ENCODE measurements at places on chromosomes 5 and 9.
A peak's percentile ranks its signal among the peaks of the same experiment; 100 is the strongest.

GRCh38 chr9:106859957-106860720 lies 2.8 kb upstream of the ZNF462 start:
- no peak for DNase-seq

- DNase-seq, result no peak
These were observed 434.9 kb upstream of the SLC30A5 start for GRCh38 chr5:68658810-68659372.

GRCh38 chr5:94903726-94904125 lies 285.3 kb downstream of the SLF1 start:
- no peak for DNase-seq

GRCh38 chr5:160188141-160189015 lies 40.9 kb upstream of the FABP6 start:
- DNase-seq, result no peak

DNA sequence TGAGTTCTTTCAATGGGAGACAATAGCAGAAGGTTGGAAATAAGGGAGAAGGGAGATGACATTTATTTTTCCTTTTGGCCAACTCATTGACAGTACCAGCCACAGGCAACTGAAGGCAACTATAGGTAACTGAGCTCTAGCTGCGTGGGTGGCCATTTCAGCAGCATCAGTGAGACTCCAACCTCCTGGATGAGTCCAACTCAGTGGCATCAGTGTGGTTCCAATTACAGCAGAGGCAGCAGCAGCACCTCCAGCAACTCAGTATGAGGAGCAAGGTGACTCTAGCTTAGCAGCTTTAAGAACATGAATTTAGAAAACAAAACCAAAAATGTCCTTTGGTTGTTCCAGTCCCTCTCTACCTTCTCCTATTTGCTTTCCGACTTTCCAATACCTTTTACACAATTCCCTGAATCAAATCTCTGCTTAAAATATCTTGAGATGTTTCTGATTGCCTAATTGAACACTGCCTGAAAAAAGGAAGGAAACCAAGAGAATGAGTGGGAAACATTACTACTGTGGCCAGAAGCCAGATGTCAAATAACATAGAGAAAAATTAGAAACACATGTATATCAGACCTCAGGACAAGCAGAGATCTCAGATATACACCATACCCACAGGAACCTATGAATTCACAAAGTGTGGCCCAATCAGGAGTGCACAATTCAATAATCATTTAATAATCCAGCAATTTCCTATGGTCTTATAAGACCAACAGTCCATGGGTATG lies 166.5 kb upstream of the RORB start:
- no peak for DNase-seq

- no peak for DNase-seq
These were observed 308.4 kb downstream of the PSAT1 start for GRCh38 chr9:78605041-78606000.

- DNase-seq, result no peak
These were observed 28.6 kb upstream of the CTNNA1 start for GRCh38 chr5:138724470-138725146.

GRCh38 chr5:159972538-159973362 lies 36.2 kb upstream of the TTC1 start:
- DNase-seq, result no peak

DNA sequence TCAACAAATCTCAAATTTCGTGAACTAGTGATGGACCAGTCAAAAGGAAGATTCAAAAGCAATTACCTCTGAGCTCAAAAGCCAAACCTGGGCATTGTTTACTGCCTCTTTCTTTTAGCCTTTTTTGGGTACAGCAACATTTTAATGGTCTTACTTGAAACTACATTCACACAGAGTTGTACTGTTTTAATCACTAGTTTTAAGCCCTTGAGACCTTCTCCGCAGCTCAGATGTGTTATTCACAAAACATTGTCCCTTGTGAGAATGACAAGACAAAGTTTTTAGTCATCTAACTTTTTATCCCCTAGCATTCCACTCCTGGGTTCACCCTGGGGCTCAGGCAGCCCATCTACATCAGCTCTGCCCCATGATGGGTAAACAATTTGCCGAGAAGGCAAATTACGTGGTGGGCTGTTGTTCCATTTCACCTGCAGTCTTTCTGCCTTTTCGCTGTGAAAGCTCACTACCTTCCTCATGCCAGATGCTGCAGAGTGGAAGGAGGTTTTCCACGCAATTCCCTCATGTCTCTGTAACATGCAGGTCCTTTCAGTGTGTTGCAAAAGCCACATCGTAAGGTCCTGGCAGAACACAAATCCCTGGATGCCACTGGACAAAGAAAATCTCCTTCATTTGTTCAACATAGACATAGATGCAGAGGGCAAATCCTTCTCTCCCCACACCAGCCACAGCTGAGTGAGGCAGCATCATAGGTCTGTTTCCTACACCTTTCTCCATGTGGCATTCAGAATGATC lies 175.7 kb downstream of the EBF1 start:
- DNase-seq, result no peak

- no peak for DNase-seq
These were observed 192.2 kb downstream of the ROR2 start for GRCh38 chr9:91757782-91758181.

GRCh38 chr9:20754556-20754955 lies 70.5 kb downstream of the FOCAD start:
- DNase-seq, result no peak

GRCh38 chr5:172442592-172442991 lies 11.7 kb downstream of the SH3PXD2B start:
- DNase-seq, result no peak

GRCh38 chr5:81125959-81126358 lies 107.2 kb upstream of the CKMT2 start:
- DNase-seq, result no peak

- no peak for DNase-seq
These were observed 4.0 kb downstream of the MEF2C start for GRCh38 chr5:88878976-88879375.

DNA sequence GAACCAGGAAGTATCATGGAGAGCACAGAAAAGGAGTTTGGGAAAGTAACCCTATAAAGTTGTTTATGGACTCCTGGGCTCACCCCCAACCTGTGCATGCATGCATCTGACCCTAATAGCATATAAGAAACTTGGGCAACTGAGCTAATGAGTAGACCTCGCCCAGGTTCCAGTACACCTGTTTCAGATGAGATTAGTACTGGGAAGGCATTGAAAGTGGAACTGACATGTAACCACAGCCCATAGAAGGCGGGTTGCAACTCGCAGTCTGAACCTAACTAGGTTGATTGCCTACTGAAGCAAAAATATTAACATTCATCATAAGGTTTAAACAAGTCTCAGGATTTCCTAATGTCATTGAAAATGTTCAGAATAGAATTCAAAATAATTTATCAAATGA lies 87.0 kb downstream of the WNK2 start:
- no peak for DNase-seq

GRCh38 chr5:135208903-135209721 lies 175.1 kb upstream of the PITX1 start:
- no peak for DNase-seq

- no peak for DNase-seq
These were observed 7.3 kb upstream of the WDR41 start for GRCh38 chr5:77499441-77499840.

DNA sequence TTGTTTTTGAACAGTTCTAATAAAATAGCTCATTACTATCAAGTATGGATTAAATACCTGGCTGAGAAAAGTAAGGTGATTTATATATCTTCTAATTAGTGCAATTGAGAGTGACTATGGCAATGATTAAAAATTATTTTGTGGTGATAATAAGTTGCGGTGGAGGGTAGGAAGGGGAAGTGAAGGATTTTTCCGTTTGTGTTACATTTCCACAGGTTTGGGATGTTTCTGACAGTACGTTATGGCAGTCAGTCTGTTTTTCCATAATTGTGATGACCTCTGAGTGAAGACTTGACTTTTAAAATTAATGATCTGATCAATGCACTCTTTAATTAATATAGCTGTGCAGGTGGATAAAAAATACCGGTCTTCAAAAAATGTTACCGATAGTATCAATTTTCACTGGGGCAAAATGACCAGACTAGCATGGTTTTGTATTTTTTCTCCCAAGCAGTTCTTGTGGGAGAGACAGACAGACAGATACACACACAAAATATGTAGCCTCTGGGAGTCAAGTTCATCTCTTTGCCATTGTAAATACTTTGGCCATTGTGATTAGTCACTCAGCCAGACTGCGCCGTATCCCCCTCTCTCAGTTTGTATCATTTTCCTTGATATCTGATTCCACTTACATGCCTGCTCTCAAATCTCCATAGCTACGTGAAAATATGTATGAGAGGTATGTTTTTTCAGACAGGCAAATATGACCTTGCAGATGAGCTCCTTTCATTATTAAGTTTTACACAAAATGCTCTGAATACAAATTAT lies 60.2 kb downstream of the ARHGAP26 start:
- DNase-seq, result no peak

GRCh38 chr9:137634016-137634415 lies 15.2 kb downstream of the EHMT1 start:
- DNase-seq, result no peak

- no peak for DNase-seq
These were observed 622.3 kb downstream of the MTRR start for GRCh38 chr5:8491254-8491653.

DNA sequence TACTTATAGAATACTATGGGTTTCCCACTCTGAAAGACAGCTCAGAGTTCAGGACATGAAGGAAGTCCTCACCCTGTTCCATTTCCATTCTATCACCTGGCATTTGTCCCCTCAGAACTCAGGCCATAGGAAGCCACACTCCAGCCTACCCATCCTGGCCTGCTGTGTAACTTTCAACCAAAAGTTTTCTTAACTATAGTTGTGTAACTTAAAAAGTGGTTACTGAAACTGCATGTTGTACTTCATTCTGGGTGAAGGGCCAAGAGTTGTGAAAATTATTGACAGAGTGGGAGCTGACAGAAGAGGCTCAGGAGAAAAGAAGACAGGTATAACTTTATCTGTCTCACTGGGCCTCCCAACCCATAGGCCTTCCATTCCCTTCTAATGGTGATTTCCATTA lies 212.5 kb downstream of the RAB3C start:
- no peak for DNase-seq

- DNase-seq, result peak; percentile 16
These were observed 127.9 kb downstream of the PIK3R1 start for GRCh38 chr5:68343421-68343826.

DNA sequence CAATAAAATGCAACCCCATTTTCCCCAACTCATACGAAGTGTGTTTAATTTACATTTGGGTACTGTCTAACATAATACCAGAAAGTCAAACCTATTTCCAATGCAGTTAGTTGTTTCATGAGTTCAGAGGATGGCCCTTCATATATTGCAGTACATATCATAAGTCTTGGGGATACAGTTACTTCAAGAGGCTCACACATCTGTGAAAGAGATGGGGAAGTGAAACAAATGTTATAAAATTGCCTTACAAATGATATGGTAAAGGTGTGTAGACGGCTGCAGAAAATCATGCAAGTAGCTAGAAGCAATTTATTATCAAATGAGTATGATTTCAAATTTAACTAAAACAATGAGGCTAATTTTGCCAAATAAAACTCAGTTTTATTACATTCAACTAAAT lies 219.0 kb upstream of the CDH12 start:
- DNase-seq, result no peak

DNA sequence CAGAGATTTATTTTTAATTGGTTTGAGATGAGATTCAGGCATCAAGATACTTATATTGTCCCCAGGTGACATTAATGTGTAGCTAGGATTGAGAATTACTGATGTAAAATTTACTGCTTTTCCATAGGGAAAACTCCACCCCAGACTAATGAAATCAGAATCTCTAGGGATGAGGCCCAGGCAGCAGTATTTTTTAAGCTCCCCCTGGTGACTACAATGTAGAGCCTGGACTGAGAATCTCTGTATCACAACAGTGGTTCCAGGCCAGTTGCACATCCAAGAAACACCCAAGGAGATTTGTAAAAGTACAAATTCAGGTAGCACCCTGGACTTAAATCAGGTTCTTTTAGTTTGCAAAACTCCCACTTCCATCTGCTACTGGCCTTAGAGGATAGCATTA lies 185.7 kb downstream of the MARCHF11 start:
- no peak for DNase-seq

- DNase-seq, result no peak
These were observed 50.0 kb downstream of the RCL1 start for GRCh38 chr9:4842734-4843133.

DNA sequence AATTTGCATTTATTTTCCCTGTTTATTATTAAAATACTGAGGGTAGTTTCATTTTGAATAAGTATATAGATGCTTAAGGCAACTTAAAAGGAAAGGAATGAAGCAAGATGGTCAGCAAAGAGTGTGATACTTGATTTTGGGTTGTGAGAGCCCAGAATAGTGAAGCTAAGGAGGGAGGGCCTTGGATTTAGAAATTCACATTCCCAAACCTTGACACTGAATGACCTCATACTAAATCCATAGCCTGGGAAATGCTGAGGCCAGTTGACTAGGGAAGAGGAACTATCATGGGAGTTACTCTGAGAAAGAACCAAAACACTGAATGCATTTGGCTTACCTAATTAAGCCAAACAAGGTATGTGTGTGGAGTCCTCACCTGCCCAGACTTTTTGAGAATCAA lies 292.5 kb downstream of the SPATA31D1 start:
- no peak for DNase-seq

GRCh38 chr9:26310294-26310693 lies 582.3 kb downstream of the CAAP1 start:
- no peak for DNase-seq

DNA sequence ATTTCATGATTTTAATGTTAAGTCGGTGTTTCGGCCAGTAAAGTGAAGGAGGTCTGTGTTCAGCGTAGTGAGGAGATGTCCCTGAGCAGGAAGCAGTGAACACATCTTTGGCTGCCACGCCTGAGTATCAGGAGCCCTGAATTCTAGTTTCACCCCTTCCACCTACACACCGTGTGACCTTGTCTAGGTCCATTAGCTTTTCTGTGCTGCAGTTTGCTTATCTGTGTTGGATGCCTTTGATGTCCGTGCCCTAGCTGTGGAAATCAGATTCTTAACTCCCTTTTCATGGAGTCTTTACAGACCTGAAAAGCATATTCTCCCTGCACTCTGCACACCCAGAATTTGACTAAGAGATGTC lies 601 bp downstream of the FBXO38 start:
- DNase-seq, result no peak

Data from stimulated activated naive CD8-positive, alpha-beta T cell treated with anti-CD3 and anti-CD28 coated beads, Interleukin-15, amount 100 ng/mL, for 72 hours (primary cell).